NCI-H2171 (cell line): ENCODE measurements at places on chromosomes 1 and 21.

GRCh38 chr1:218426343-218426657 is 81.2 kb downstream of the TGFB2 start:
- DNase-seq: no peak

DNA sequence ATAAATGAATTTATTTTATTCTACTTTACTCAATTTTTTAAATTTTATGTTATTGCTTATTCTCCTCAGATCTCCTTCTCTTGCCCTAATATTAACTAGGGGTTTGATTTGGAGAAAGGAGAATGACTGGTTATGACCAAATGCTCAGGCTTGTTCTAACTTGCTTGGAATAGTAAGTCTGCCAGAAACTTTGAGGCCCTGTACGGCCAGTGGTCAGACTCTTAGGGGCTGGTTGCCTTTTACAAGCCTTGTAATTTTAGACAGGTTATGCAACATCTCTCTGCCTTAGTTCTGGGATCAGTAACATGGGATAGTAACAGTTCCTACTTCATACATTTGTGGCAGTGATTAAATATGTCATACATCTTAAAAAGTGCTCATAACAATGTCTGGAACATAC is 279.5 kb downstream of the DUSP10 start:
- no peak for DNase-seq

- no peak for DNase-seq
Measured at GRCh38 chr1:182122913-182123260, 61.4 kb upstream of the ZNF648 start.

GRCh38 chr1:229867726-229868125 is 199.3 kb upstream of the GALNT2 start:
- no peak for DNase-seq

GRCh38 chr21:41932191-41932575 is 21.6 kb downstream of the C2CD2 start:
- no peak for DNase-seq

DNA sequence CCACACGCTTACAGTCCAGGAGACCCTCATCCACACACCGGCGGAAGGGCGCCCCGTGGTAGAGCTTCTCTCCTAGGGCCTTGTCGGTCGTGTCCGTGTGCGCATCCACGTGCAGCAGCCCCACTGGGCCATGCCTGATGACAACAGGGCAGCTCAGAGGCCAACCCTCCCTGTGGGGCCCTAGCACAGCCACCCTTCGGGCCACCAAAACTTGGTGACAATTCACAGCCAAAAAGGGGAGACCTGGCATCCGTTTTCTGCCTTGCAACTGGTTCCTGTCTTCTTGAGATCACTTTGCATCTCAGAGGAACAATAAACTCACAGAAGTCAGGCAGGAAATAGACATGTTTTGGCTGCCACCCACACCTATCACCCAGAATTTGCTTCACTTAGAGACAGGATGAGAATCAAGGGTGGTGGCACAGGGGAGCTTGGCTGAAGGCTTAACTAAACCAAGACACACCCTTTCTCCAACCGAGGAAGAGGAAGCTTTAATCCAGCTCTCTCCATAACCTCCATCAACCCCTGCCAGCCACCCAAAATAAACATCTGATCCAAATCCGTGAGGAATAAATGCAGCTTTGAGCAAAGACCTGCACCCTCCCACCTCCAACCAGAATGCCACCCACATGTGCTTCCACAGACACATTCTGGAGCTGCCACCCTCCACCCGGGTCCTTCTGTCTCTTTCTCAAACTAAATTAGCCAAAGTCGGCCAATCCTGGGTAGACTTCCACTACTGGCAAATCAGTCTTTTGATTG is 5.7 kb downstream of the AGMAT start:
- no peak for DNase-seq

DNA sequence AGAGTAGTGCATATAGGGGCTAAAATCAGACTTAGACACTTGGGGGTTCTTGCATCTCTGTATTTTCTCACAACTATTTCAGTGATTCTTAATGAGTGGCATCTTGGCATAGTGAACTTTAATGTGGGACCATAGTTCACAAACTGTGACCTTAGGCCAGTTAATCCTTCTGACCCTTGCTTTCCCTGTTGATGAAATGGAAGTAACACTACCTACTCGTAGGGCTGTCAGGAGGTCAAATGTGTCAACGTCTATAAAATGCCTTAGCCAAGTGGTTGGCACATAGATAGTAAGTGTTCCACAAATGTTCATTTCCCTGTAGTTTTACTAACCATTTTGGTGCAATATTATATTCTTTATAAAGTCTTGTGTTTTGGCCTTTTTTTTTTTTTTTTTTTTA is 49.4 kb downstream of the DYRK1A start:
- DNase-seq: no peak

- DNase-seq: no peak
Measured at GRCh38 chr1:65764052-65764451, 28.6 kb upstream of the PDE4B start.

DNA sequence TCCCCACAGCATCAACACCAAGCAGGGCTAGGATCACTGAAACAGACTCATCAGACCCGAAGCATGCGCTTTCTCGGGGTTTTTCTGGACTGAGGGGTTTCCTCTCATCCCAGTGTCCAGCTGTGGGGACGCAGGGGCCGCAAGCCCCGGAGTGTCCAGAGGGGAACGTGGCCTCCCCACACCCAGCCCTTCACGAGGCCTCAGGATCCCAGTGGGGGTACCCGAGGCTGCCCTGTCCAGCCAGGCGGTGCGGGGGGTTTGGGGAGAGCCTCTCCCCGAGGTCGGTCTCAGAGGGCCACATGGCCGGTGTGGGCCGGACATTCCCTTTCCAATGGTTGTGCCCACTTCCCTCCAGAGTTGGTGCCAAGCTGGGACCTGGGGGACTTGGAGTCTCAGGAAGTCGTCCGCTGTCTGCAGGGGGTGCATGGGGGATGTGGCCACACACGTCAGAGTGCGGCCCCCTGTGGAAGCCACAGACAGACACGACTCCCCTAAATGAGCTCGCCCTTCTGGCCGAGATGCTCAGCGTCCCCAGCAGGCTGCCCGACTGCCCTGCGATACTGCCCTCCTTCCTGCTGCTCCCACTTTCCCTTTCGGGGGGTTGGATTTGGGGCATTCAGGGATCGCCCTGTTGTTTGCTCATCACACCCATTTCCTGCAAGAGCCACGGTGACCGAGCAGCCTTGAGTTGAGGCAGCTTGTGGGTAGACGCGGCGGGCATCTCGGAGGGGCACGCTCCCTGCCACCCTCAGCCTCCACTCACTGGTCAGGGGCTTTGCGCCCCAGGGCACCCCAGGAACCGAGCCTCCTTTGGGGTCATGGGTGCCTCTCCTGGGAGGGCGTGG is 4.1 kb downstream of the COL6A1 start:
- no peak for DNase-seq

DNA sequence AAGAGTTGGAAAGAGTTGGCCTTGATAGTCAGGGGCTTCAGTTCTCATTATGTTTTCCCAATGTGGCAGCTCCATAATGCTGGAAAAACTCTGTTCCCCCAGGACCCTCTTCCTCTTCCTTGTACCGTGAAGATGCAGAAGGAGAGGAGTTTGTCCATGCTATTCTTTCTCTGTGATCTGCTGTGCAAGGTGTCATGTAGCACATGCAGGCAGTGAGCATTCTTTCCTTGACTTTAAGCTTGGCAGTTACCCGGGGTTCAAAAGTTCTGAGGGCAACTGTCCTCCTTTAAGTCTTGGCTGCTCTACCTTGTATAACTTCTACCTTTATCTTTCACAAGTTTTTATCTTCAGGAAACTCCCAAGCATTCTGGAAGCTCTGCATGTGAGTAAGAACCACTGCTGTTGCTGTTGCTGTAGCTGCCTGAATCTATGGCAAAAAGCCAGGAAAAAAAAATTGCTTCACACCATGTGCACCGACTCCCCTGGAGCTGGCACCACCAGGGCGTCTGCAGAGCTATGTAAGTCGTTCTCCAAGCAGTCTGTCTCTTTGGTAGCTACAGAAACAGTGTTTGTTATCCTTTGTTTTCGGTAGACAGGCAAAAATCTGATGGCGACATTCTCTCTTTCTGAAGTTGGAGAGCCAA is 42.7 kb upstream of the SLC16A1 start:
- DNase-seq: peak; percentile 51

- DNase-seq: no peak
Measured at GRCh38 chr1:78668427-78668826, 18.8 kb downstream of the IFI44 start.

GRCh38 chr21:44513389-44514217 is 26.4 kb downstream of the KRTAP10-1 start:
- DNase-seq: peak; percentile 58

- no peak for DNase-seq
Measured at GRCh38 chr1:97849345-97850340, 71.2 kb downstream of the DPYD start.

- DNase-seq: no peak
Measured at GRCh38 chr1:180816132-180816531, 96.6 kb upstream of the KIAA1614 start.

- DNase-seq: no peak
Measured at GRCh38 chr21:39647476-39647875, 34.7 kb downstream of the B3GALT5 start.

- no peak for DNase-seq
Measured at GRCh38 chr1:113734357-113735055, 24.8 kb downstream of the PHTF1 start.

DNA sequence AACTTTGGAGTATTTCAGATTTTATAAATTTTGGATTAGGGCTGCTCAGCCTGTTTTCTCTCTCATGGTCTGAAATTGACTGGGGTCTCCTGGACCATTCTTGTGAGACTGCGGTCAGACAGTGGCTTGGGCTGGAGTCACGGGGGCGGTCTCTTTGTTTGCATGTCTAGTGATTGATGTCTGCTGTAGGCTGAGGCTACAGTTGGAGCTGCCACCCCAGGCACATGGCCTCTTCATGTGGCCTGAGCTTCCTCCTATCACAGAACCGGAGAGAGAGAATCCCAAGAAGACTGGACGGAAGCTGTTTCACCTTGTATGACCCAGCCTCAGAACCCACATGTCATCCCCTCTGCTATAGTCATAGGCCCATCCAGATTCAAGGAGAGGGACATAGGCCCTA is 96.1 kb downstream of the NID1 start:
- DNase-seq: no peak
